Progenitor cell of endocrine pancreas (in vitro differentiated cells): ENCODE measurements at places on chromosomes 7 and 10.

DNA sequence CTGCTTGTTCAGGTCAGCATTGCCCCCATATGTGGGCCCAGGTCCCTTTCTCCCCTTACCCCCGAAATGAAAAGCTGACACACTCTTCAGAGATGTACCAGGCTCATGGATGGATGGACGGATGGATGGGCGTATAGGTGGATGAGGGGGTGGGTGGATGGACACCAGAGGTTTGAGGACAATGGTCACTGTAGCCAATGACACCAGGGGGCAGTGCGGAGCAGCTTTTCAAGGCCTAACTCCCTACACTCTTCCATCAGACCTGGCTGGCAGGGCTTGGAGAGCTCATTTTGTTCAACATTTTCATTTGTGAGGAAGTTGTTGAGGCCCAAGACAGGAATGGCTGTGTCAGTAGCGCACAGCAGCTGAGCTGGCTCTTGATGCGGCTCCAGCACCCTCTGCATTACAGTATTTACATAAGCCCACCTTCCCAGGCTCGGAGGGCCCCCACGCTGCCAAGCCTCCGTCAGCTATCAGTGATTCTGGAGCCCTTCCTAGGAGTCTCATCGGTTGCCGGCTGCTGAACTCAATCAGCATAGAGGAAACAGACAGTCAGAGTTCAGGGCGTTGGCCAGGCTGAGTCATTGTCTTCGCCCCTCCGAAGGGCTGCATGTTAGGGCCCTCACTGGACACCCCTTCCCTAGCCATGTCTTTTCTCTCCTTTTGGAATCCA is 11.6 kb upstream of the FFAR4 start:
- no peaks in the 10 kb centered on the region for H3K36me3 ChIP-seq
- H3K27me3 ChIP-seq = peaks cover 3% of the 10 kb centered on the region
- H3K4me3 ChIP-seq = no peak overlapping the region

DNA sequence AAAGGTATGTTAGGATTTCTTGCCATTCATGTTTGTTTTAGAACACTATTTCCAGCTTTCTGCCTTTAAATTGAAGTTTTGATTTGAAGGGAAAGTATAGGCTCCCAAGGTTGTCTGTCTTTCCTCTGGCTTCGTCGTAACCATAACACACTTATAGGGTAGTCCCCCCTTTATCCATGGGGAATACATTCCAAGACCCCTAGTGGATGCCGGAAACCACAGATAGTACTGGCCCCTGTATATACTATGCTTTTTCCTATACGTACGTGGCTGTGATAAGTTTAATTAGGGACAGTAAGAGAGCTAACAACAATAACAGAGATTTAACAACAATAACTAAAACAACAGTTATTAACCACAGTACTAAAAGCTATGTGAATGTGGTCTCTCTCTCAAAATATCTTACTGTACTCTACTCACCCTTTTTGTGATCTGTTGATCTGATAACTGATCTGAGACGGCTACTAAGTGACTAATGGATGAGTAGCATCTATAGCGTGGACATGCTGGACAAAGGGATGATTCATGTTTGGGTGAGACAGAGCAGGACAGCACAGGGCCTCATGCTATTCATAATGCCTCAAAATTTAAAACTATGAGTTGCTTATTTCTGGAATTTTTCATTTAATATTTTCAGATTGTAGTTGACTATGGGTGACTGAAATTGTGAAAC is 273.1 kb downstream of the AUTS2 start:
- H3K27me3 ChIP-seq = no peaks in the 10 kb centered on the region
- H3K4me1 ChIP-seq = peaks cover 18% of the 10 kb centered on the region
- H3K27ac ChIP-seq = no peak overlapping the region

GRCh38 chr7:6307762-6308161 is 35.3 kb upstream of the CYTH3 start:
- DNase-seq = no peak
- no peaks in the 10 kb centered on the region for H3K27me3 ChIP-seq
- peaks cover 2% of the 10 kb centered on the region for H3K4me1 ChIP-seq
- no peak overlapping the region for H3K27ac ChIP-seq
- no peaks in the 10 kb centered on the region for H3K36me3 ChIP-seq

- H3K4me3 ChIP-seq = no peak overlapping the region
- no peaks in the 10 kb centered on the region for H3K36me3 ChIP-seq
- H3K27ac ChIP-seq = no peak overlapping the region
- H3K27me3 ChIP-seq = no peaks in the 10 kb centered on the region
Observed at GRCh38 chr7:124532166-124532565, 233.4 kb downstream of the GPR37 start.

GRCh38 chr7:33773053-33773452 is 132.3 kb upstream of the BMPER start:
- no peak overlapping the region for H3K4me3 ChIP-seq
- DNase-seq = no peak
- peaks cover 10% of the 10 kb centered on the region for H3K4me1 ChIP-seq
- H3K36me3 ChIP-seq = peaks cover 2% of the 10 kb centered on the region
- H3K27me3 ChIP-seq = peaks cover 94% of the 10 kb centered on the region

GRCh38 chr7:92723205-92723604 is 113.2 kb downstream of the CDK6 start:
- no peak overlapping the region for H3K27ac ChIP-seq
- H3K27me3 ChIP-seq = no peaks in the 10 kb centered on the region
- H3K36me3 ChIP-seq = peaks cover 1% of the 10 kb centered on the region

- H3K4me1 ChIP-seq = peaks cover 2% of the 10 kb centered on the region
- no peak for DNase-seq
- H3K27ac ChIP-seq = no peak overlapping the region
- no peak overlapping the region for H3K4me3 ChIP-seq
- H3K36me3 ChIP-seq = no peaks in the 10 kb centered on the region
Observed at GRCh38 chr7:16727736-16728135, 25.8 kb upstream of the TSPAN13 start.

DNA sequence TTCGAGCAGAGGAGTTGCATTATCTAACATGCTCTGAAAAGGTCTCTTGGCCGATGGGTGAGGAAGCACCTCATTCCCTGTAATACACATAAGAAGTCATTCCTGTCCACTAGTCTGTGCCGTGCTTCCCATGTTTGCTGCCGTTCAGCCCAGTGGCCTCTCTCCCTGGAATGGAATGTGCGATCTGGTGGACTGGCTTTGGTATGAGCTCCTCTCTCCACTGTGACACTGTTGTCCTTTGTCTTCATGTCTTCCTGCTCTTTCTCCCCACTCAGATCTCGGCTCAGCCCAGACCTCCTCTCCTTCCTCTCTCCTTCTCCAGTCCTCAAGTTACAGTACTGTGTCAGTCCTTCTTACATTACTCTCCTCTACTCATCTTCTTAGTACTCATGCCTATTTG is 192.8 kb upstream of the KLF6 start:
- DNase-seq = no peak
- H3K4me1 ChIP-seq = peaks cover 8% of the 10 kb centered on the region
- H3K27ac ChIP-seq = no peak overlapping the region
- H3K27me3 ChIP-seq = peaks cover 9% of the 10 kb centered on the region
- H3K4me3 ChIP-seq = no peak overlapping the region

DNA sequence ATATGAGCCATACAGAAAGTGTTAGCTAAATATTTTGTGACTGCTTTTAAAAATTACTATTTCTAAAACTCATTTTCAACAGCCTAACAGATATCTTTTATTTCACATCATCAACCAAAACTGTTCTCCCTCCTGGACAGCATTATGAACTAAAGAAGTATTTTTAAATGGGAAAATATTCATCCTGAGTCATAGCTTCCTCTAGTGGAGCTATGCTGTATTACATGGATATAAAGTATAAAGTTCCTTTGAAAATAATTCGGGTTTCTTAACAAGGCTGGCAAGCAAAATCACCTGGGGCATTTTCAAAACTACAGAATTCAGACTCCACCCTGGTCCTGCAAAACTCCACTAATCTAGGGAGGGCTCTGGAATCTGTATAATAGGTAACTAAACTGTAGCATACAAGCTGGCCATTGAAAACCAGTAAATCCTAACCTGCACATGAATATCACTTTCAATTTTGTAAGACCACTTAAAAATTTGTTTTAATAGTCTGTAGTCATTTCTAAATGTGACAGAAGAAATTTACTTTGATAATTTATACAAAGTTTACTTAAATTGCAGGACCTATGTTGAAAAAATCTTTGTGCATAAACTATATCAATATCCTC is 53.5 kb downstream of the SCIN start:
- no peaks in the 10 kb centered on the region for H3K36me3 ChIP-seq
- H3K4me1 ChIP-seq = peaks cover 10% of the 10 kb centered on the region
- H3K27me3 ChIP-seq = no peaks in the 10 kb centered on the region
- H3K27ac ChIP-seq = no peak overlapping the region
- no peak for DNase-seq

DNA sequence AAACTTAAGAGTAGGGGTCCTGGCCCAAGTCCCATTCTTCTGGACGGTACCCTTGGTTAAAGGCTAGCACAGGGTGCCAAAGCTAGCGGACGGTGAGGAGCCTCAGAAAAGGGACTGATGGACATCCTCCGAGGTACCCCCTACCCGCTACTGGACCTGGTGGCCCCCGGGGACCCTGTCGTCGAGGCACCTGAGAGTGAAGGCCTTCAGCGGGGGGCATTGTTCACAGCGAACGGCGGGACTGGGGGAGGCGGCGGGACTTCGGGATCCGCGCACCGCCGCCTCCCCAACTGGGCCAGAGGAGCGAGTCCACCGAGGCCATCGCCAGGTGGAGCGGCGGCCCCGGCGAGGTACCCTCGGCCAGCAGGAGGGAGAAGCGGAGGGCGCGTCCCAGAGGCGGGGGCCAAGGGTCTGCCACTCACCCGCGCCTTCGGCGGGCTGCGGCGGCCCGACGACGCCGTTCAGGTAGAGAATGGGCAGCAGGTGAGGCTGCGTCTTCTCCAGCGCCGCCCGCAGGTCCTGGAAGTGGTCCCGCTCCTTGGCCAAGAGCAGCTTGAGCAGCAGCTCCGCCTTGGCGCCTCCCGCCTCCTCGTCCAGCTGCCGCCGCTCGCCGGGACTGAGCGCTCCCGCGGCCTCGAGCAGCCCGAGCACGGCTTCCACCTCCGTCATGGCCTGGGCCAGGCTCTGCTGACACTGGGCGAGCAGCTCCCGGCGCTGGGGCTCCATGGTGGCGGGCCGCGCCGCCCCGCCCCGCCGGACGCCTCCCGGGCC is 575 bp downstream of the DLG5 start:
- no peaks in the 10 kb centered on the region for H3K36me3 ChIP-seq
- DNase-seq = peak; percentile 36
- peak overlapping the region; percentile 77 for H3K27ac ChIP-seq
- H3K4me1 ChIP-seq = peaks cover 44% of the 10 kb centered on the region

DNA sequence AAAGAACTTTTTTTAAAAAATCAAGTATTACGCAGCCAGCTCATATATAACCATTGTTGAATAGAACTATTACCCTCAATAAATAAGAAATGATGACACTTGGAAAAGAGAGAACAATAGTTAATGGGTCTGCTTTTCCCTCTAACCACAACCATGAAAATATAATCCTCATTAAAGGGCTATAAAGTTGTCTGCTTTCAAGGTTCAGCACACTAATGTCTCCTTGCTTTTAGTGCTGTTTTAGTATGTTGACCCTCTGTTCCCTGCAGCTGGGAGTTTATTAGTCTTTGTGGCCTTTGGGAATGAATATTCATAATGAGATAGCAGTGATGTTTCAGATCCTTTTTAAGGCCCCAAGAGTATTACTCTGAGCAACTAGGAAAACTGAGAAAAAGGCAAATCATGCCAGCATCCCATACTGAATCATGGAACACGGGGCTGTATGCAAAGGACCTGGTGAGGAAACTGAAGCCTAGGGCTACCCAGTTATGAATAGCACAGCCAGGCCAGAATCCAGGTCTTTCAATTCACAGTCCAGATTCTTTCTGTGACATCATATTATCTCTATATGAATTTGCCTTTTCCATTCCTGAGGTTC is 332.0 kb upstream of the LRGUK start:
- no peak overlapping the region for H3K4me3 ChIP-seq
- H3K27ac ChIP-seq = no peak overlapping the region
- no peak for DNase-seq
- no peaks in the 10 kb centered on the region for H3K4me1 ChIP-seq

DNA sequence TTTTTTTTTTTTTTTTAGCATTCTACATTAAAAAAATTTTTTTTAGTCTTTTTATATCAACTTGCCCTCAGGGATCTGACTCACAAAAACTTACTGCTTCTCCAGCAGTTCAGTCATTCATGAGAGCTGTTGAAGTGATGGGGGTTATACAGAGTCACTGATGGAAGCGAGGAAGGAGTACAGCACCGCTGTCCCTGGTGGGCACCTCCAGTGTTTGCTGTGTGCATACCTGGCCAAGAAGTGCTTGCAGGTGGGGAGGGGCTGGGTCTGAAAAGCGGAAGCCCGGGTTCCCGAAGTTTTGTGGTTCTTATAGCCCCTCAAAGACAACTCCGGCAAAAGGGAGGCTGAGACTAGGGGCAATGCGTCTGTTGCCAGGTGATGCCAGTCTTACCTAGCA is 46.2 kb downstream of the MINDY4 start:
- no peaks in the 10 kb centered on the region for H3K27me3 ChIP-seq
- no peak overlapping the region for H3K4me3 ChIP-seq
- H3K4me1 ChIP-seq = no peaks in the 10 kb centered on the region

GRCh38 chr10:124066781-124067714 is 26.4 kb downstream of the CHST15 start:
- H3K27me3 ChIP-seq = peaks cover 16% of the 10 kb centered on the region
- DNase-seq = no peak
- H3K4me3 ChIP-seq = no peak overlapping the region

- H3K4me3 ChIP-seq = peak overlapping the region; percentile 33
- no peak overlapping the region for H3K27ac ChIP-seq
- H3K4me1 ChIP-seq = peaks cover 2% of the 10 kb centered on the region
- no peak for DNase-seq
Observed at GRCh38 chr7:73612598-73613269, 11.6 kb downstream of the MLXIPL start.

GRCh38 chr7:74429153-74429747 is 24.5 kb upstream of the GTF2IRD1 start:
- H3K27me3 ChIP-seq = no peaks in the 10 kb centered on the region
- no peaks in the 10 kb centered on the region for H3K4me1 ChIP-seq
- no peak overlapping the region for H3K4me3 ChIP-seq
- no peak for DNase-seq
- no peaks in the 10 kb centered on the region for H3K36me3 ChIP-seq

- peaks cover 7% of the 10 kb centered on the region for H3K4me1 ChIP-seq
- no peak for DNase-seq
- H3K4me3 ChIP-seq = no peak overlapping the region
- peak overlapping the region; percentile 8 for H3K27ac ChIP-seq
Observed at GRCh38 chr10:109902992-109903947, 20.0 kb downstream of the XPNPEP1 start.

GRCh38 chr7:51300762-51301674 is 15.6 kb downstream of the COBL start:
- DNase-seq = no peak
- peaks cover 8% of the 10 kb centered on the region for H3K4me1 ChIP-seq
- H3K4me3 ChIP-seq = no peak overlapping the region
- H3K27me3 ChIP-seq = no peaks in the 10 kb centered on the region
- H3K36me3 ChIP-seq = no peaks in the 10 kb centered on the region

- H3K27ac ChIP-seq = no peak overlapping the region
- H3K27me3 ChIP-seq = peaks cover 13% of the 10 kb centered on the region
- no peak for DNase-seq
- no peak overlapping the region for H3K4me3 ChIP-seq
- peaks cover 13% of the 10 kb centered on the region for H3K4me1 ChIP-seq
Observed at GRCh38 chr7:150784954-150785353, 15.2 kb downstream of the TMEM176B start.
